Pancreas (tissue), 10 donors: ENCODE measurements at places on chromosomes 11 and 22. TPM values are rescaled to one million over a fixed set of nuclear protein-coding genes. Genes with fewer than 3 reads are reported as not detected.

Gene TRIM6
- 1.3 TPM for total RNA-seq

- H3K36me3 ChIP-seq, result no peaks in the 10 kb centered on the region
- no peak for DNase-seq
- no peaks in the 10 kb centered on the region for H3K27me3 ChIP-seq
- H3K27ac ChIP-seq, result no peak overlapping the region
Measured at GRCh38 chr22:19875061-19875530, 20.4 kb upstream of the GNB1L start.

GRCh38 chr22:43711681-43712080, 100.4 kb downstream of the EFCAB6 start:
- no peaks in the 10 kb centered on the region for H3K27me3 ChIP-seq
- H3K36me3 ChIP-seq, result no peaks in the 10 kb centered on the region
- no peak overlapping the region for H3K27ac ChIP-seq
- no peaks in the 10 kb centered on the region for H3K4me1 ChIP-seq
- DNase-seq, result no peak

DNA sequence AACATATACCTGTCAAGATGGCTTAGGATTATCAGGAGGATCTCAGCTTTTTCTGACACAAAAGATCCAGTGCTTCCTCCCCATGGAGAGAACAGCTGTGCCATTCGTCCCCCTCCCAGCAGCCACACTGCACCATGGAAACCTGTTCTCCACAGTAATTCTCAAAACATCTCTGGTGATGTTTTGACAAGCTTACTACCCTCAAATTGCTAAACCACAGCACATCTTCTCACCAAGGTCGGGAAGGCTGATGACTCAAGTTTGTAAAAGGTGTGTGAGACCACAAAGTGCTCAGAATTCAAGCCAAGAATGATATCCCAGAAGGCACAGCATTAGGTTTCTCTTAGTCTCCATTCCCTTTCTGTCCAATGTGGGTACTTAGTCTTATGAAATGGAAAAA, 3.9 kb upstream of the RAB38 start:
- H3K4me3 ChIP-seq, result no peak overlapping the region
- no peak overlapping the region for H3K27ac ChIP-seq
- no peaks in the 10 kb centered on the region for H3K36me3 ChIP-seq
- DNase-seq, result no peak
- no peaks in the 10 kb centered on the region for H3K27me3 ChIP-seq

DNA sequence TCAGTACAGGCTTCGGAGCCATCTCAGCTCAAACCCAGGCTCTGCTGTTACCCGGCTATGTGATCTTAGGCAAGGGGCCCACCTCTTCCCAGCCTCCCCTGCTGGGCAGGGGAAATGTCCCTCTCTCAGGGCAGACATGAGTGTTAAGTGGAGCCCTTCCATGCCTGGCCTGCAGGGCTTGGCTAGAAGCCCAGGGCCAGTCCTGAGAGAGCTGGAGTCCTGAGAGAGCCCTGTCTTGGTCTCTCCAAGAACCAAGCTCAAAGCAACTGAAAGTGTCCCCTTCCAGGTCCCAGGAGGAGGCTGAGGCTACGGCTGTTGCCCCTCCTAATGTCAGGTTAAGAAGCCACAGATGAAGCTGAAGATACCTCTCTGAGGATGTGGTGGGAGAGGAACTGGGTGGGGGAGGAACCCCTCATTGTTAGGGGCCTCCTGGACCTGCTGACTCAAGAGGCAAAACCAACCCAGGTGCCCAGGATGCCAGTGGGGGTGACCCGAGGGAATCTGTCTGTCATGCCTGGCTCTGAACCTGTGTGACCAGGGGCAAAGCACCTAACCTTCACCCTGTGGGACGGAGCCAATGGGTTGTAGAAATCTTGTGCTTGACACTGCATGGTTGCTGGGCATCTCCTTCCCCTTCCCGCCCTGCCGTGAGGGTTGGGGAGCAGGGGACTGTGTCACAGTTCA, 4.2 kb downstream of the ZP1 start:
- H3K36me3 ChIP-seq, result no peaks in the 10 kb centered on the region
- H3K4me3 ChIP-seq, result no peak overlapping the region
- H3K27me3 ChIP-seq, result no peaks in the 10 kb centered on the region

- no peaks in the 10 kb centered on the region for H3K4me1 ChIP-seq
- no peak overlapping the region for H3K27ac ChIP-seq
- no peak overlapping the region for H3K4me3 ChIP-seq
Measured at GRCh38 chr11:75237050-75237449, 3.5 kb upstream of the TPBGL start.

Gene CDCA5
- total RNA-seq, result 0.49 TPM

Gene LRP4
- total RNA-seq, result 14.7 TPM

GRCh38 chr11:811446-812245, 1.9 kb downstream of the RPLP2 start:
- no peak overlapping the region for H3K27ac ChIP-seq
- DNase-seq, result no peak
- no peaks in the 10 kb centered on the region for H3K36me3 ChIP-seq
- H3K4me3 ChIP-seq, result no peak overlapping the region

DNA sequence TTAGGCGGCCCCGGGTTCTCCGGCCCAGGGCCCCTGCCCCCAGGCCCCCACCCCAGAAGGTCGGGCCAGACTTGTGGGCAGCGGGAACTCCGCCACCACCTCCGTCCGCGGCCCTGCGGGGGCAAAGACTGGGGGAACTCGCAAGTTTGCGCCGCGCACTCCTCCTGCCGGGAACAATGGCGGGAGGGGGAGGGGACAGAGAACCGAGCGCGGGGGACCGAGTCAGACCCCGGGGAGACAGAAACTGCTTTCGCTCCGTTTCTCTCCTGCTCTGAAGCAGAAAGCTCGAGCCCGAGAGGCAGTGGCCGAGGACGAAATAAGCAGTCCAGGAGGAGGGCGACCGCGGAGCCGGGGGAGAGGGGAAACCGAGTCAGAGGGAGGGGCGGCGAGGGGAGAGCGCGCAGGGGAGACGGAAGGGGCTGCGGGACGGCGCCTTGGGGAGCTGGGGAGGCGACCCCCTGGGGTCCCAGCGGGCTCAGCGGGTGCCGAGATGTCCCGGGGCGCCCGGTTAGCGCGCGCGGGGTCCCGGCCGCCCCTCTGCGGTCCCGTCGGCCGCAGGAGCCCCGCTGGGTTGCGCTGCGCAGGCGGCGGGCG, 555 bp downstream of the TP53I11 start:
- no peaks in the 10 kb centered on the region for H3K4me1 ChIP-seq
- DNase-seq, result peak; percentile 37
- H3K27me3 ChIP-seq, result no peaks in the 10 kb centered on the region
- peak overlapping the region; percentile 87 for H3K4me3 ChIP-seq
- H3K27ac ChIP-seq, result peak overlapping the region; percentile 74
- H3K36me3 ChIP-seq, result no peaks in the 10 kb centered on the region

DNA sequence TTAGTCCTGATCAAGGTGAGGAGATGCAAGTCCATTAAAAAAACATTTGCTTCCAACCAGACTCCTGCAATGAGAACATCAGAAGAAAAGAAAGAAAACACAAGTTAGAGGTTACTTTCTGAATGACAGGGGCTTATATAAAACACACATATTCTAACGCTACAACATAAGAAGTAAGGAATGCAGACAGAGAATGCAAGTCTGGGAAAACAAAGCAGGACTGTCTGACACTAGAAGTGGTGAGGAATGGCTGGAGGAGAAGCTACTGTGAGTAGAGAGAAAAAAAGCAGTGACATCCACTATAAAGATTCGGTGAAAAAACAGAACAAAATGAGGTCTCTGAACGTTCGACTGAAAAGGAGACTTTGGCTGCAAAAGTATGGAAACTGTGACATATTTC, 12.3 kb downstream of the TMEM216 start:
- no peaks in the 10 kb centered on the region for H3K36me3 ChIP-seq
- H3K27me3 ChIP-seq, result no peaks in the 10 kb centered on the region
- no peak overlapping the region for H3K27ac ChIP-seq
- DNase-seq, result no peak
- H3K4me3 ChIP-seq, result no peak overlapping the region
- H3K4me1 ChIP-seq, result no peaks in the 10 kb centered on the region

Gene CENPM
- total RNA-seq, result 0.23 TPM

- no peak overlapping the region for H3K4me3 ChIP-seq
- H3K36me3 ChIP-seq, result no peaks in the 10 kb centered on the region
- no peak overlapping the region for H3K27ac ChIP-seq
Measured at GRCh38 chr11:16945671-16946469, 68.3 kb downstream of the PLEKHA7 start.

GRCh38 chr11:35951680-35952079, 7.8 kb downstream of the LDLRAD3 start:
- H3K27me3 ChIP-seq, result no peaks in the 10 kb centered on the region
- H3K36me3 ChIP-seq, result no peaks in the 10 kb centered on the region
- no peak overlapping the region for H3K4me3 ChIP-seq
- no peak for DNase-seq
- H3K27ac ChIP-seq, result no peak overlapping the region
- no peaks in the 10 kb centered on the region for H3K4me1 ChIP-seq

Gene LMNTD2
- total RNA-seq, result 5.9 TPM

DNA sequence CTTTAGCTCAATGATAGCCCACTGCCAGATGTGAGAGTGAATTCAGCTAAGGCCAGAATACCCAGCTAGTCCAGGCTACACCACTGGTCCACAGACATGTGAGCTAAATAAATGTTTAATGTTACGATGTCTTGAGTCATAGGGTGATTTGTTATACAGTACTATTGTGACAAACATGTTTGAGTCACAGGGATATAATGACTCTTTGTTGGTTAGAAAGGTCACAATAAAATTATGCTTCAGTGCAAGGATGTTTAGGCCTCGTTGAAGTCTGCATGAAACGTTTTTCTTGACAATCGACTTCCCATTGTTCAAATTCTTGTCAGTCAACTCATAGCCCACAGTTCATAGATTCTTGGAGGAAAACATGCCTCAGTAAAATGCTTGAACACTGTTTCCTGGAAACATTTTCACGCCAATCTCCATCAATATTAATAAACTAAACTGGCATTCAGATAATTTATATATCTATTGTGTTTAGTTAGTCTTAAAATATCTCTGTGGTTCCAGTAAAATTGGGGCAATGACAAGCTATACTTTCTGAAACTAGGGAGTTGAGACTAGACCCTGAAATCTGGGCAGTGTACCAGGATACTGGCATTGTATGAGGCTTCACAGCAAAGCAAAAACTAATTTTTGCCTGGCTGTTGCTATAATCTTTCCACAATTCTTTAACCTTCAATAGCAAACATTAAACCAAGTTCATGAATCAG, 650.8 kb upstream of the KIRREL3 start:
- H3K27me3 ChIP-seq, result no peaks in the 10 kb centered on the region
- no peak for DNase-seq
- H3K27ac ChIP-seq, result no peak overlapping the region
- no peaks in the 10 kb centered on the region for H3K4me1 ChIP-seq
- H3K4me3 ChIP-seq, result no peak overlapping the region

DNA sequence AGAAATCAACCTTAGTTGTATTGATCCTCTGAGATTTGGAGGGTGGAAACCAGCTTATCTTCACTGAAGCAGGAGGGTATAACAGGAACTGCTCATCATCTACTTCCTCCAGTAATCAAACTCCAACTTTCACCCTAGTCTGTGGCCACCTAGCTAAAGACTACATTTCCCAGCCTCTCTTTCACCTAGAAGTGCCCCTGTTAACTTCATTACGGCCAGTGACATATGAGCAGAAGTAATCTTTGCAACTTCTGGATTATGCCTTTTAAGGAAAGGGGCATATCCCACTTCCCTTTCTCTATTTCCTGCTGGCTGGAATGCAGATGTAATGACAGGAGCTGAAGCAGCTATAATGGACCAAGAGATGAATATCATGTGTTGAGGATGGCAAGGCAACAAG, 7.6 kb upstream of the VPS37C start:
- no peak for DNase-seq
- no peaks in the 10 kb centered on the region for H3K27me3 ChIP-seq
- no peak overlapping the region for H3K4me3 ChIP-seq
- H3K4me1 ChIP-seq, result peaks cover 13% of the 10 kb centered on the region
- no peaks in the 10 kb centered on the region for H3K36me3 ChIP-seq

Gene ANGPTL5
- not detected for total RNA-seq

DNA sequence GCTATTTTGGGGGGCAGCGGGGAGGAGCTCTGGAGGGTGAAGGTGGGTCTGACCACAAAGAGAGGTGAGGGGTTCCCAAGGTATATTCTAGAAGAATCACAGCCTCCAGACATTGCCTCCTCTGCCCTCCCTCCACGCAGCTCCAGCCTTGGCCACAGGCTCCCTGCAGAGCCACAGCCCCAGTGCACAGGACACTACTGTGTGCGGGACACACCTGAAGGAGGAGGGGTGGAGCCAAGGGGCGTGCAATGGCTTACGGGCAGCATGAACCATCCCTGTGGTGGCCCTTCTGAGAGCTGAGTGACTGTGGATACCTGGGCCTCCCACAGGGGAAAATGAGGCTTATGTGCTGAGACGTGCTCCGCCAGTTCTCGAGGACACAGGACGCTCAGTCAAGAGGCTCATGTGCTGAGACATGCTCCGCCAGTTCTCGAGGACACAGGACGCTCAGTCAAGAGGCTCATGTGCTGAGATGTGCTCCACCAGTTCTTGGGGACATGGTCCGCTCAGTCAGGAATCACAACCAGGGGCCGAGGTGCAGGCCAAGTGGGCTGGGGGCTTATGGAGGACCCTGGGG, 417.3 kb downstream of the SHANK2 start:
- no peaks in the 10 kb centered on the region for H3K4me1 ChIP-seq
- no peak overlapping the region for H3K4me3 ChIP-seq
- no peaks in the 10 kb centered on the region for H3K36me3 ChIP-seq
- no peak overlapping the region for H3K27ac ChIP-seq
- DNase-seq, result no peak

DNA sequence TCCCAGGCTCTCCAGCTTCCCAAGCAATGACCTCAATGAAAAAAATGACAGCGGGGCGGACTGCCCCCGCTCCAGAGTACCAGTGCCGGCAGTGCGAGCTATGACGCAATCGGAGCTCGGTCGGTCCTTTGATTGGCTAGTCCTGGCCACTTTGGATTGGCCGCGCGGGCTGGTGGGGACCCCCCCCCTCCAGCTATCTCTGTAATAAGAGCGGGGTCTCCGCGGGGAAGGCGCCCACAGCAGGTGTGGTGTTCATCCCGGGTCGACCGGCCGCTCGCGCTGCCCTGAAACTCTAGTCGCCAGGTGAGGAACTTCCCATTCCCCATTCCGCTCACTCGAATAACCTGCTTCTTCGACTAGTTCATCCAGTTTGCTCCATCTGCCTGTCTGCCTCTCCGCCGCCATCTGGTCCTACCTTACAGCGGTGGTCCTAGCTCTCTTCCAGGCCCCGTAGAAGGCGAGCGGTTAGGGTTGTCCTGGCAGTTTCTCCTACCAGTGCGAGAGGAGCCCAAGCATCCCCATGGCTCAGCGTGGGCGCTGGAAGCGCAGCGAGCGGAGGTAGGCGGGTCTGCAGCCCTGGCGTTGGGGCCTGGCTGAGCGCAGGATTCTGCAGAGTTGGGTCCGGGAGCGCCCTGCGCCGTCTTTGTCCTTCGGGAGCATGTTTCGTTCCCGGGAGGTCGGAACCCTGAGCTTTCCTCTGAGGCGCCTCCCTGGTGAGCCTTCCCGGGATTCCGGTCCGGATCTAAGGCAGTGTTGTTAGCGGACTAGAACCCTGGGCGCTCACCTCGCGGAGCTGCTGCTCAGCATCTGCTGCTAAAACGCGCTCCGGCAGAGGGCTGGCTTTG, at the start of gene CALCB:
Gene CALCB, plus strand, starts transcription at position 233 of the 845 bp plus-strand sequence. CDS start 1,126 bp downstream, outside the sequence.
- no peaks in the 10 kb centered on the region for H3K27me3 ChIP-seq
- DNase-seq, result peak; percentile 56
- no peaks in the 10 kb centered on the region for H3K4me1 ChIP-seq
- H3K36me3 ChIP-seq, result no peaks in the 10 kb centered on the region
- peak within 1 kb of the TSS; percentile 41 for H3K27ac ChIP-seq
- H3K4me3 ChIP-seq, result peak within 1 kb of the TSS; percentile 0

Gene OR51F2
- not detected for total RNA-seq
